ENCODE measurements at places on chromosomes 7 and 10. TPM values are rescaled to one million over a fixed set of nuclear protein-coding genes. Genes with fewer than 3 reads are reported as not detected.

Gene PLXNA4
- 0.41 TPM for total RNA-seq

Gene UTF1
- not detected for total RNA-seq

Gene CCDC146
- 1.4 TPM for total RNA-seq

Gene HK1
- 235 TPM for total RNA-seq

Gene FAM3C
- total RNA-seq = 13.0 TPM

Gene CPA2
- 0.23 TPM for total RNA-seq

Gene TWIST1
- not detected for total RNA-seq

Gene SOSTDC1
- total RNA-seq = not detected

Gene PPP2R2D
- 36.2 TPM for total RNA-seq

Gene MOGAT3
- total RNA-seq = not detected

Gene FXYD4
- total RNA-seq = not detected

Gene PRSS37
- not detected for total RNA-seq

Gene PRXL2A
- 18.5 TPM for total RNA-seq

Gene PON1
- total RNA-seq = not detected

Gene FAM237B
- not detected for total RNA-seq

Gene SPDYE16
- not detected for total RNA-seq

Gene BTBD16
- total RNA-seq = not detected

Gene GPR26
- total RNA-seq = not detected

Gene AS3MT
- total RNA-seq = not detected

Gene RBM48
- total RNA-seq = 13.2 TPM

Gene MMD2
- total RNA-seq = not detected

Gene DNAJC12
- 37.3 TPM for total RNA-seq

Gene EGFR
- not detected for total RNA-seq

Gene INTS1
- total RNA-seq = 85.0 TPM

Gene EGR2
- total RNA-seq = 43.0 TPM

Gene TYW1B
- 2.8 TPM for total RNA-seq

Gene PNLIPRP3
- total RNA-seq = not detected

Gene IFIT2
- 4.9 TPM for total RNA-seq

Gene DNAJC30
- total RNA-seq = 7.5 TPM

Gene CACNA2D1
- total RNA-seq = not detected

Gene WASHC2C
- 31.7 TPM for total RNA-seq

Gene GIMAP1
- 10.7 TPM for total RNA-seq

Gene FHIP2A
- 21.6 TPM for total RNA-seq

Gene CNPY1
- total RNA-seq = not detected

Gene FKBP6
- not detected for total RNA-seq

Gene PRTFDC1
- 0.70 TPM for total RNA-seq

Gene ANKRD30A
- not detected for total RNA-seq
